ENCODE measurements at places on chromosomes 2 and 18. TPM values are rescaled to one million over a fixed set of nuclear protein-coding genes. Genes with fewer than 3 reads are reported as not detected.

Gene CCDC121
- total RNA-seq = 1.3 TPM

Gene ARHGAP25
- 0.32 TPM for total RNA-seq

Gene NT5C1B
- not detected for total RNA-seq

Gene NLRC4
- total RNA-seq = not detected

Gene EPAS1
- 93.8 TPM for total RNA-seq

Gene MYOM1
- total RNA-seq = 0.91 TPM
